ENCODE measurements at places on chromosomes 5 and 9. TPM values are rescaled to one million over a fixed set of nuclear protein-coding genes. Genes with fewer than 3 reads are reported as not detected.
A peak's percentile ranks its signal among the peaks of the same experiment; 100 is the strongest.

NR2F1 gene
- 19.7 TPM for total RNA-seq

- peak; percentile 82 for DNase-seq
Observed at GRCh38 chr9:131422241-131422792, 28.4 kb downstream of the PRRC2B start.

DNA sequence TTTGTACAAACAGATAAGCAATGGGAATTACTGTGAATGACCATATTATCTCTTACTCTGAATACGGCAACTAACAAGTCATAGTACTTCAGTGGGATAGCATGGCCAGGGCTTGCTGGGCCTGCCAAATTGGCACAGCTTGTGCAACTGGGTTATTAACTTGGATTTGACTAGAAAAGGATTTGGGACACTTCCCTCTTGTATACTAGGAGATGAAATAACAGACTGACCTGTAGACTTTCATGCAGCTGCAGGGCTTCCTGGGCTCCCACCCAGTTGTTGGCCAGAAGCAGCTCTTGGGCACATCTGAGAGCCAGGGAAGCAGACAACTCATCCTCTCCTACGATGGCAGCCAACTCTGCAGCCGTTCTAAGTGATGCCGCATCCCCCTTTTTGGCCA lies 39.8 kb downstream of the CNOT8 start:
- DNase-seq: no peak

CFAP90 gene
- total RNA-seq: not detected

DNA sequence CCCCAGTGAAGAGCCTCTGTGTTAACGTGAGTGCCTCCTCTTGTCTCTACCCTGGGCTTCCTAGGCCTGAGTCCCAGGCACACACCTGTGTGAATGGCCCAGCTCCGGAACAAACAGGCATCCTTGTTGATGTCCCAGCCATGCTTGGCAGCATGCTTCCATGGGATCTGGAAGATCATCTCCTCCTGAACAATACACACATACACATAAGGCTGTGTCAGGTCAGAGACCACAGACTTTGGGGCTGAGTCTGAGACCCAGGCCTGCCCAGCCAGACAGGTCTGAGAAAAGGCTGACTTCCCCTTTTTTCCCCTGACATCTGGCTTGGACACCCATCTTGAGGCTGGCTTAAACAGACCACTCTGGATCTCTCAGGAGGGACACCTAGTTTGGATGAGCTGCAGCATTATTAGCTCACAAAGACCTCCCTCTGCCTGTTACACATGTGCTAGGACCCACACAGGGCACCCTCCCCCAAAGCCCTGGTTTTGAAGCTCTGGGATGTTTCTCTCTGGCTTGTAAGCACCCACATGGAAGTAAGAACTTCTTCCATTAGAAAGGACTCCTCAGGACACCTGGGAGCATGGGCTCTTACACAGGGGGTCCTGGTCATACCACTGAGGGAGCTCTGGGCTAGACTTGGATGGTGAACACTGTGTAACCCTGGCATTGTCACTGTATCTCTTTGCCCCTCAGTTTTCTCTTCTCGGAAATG lies 2.6 kb downstream of the IRF1 start:
- no peak for DNase-seq

IFNE gene
- 0.52 TPM for total RNA-seq

FSD1L gene
- 0.97 TPM for total RNA-seq

- no peak for DNase-seq
Observed at GRCh38 chr5:59712836-59713497, 180.6 kb downstream of the PDE4D start.

GRCh38 chr9:96457266-96457665 lies 7.3 kb downstream of the HABP4 start:
- DNase-seq: no peak

- no peak for DNase-seq
Observed at GRCh38 chr9:134914501-134914834, 3.2 kb downstream of the FCN1 start.

DNA sequence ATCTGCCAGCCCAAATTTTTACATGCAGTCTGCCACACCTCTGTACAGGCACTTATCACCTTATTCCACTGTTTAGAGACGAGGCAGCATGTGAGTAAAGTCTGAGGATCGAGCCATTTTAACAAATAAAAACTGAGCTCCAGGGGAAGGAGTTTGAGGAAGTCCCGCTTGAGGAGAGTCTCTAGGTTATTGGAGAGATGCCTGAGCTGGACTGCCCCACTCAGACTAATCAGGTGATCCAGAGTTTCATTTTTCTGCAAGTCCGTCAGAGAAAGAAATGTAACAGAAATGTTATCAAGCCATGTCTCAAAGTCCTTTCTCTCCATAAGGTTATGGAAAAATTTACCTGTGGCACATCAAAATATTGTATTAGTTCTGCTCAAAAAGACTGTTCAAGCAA lies 5.3 kb downstream of the FBXW2 start:
- DNase-seq: no peak

- no peak for DNase-seq
Observed at GRCh38 chr9:68780380-68780712, 75.3 kb downstream of the PIP5K1B start.

ROR2 gene
- total RNA-seq: not detected

EGFLAM gene
- not detected for total RNA-seq

SLC22A4 gene
- total RNA-seq: 0.26 TPM

- no peak for DNase-seq
Observed at GRCh38 chr5:39854771-39855410, 430.1 kb upstream of the DAB2 start.

C7 gene
- not detected for total RNA-seq
